ENCODE measurements at places on chromosomes 16 and 17. TPM values are rescaled to one million over a fixed set of nuclear protein-coding genes. Genes with fewer than 3 reads are reported as not detected.

The HOXB2 gene
- total RNA-seq, result 11.1 TPM

The OR1A1 gene
- total RNA-seq, result not detected

The ACE gene
- not detected for total RNA-seq

The KRTAP2-3 gene
- total RNA-seq, result not detected

- no peak for DNase-seq
Measured at GRCh38 chr16:10619271-10619849, 39.0 kb upstream of the EMP2 start.

- DNase-seq, result no peak
Measured at GRCh38 chr17:1002412-1002753, 5.5 kb downstream of the TIMM22 start.

GRCh38 chr16:30738984-30739951, 9.0 kb upstream of the PHKG2 start:
- DNase-seq, result no peak

DNA sequence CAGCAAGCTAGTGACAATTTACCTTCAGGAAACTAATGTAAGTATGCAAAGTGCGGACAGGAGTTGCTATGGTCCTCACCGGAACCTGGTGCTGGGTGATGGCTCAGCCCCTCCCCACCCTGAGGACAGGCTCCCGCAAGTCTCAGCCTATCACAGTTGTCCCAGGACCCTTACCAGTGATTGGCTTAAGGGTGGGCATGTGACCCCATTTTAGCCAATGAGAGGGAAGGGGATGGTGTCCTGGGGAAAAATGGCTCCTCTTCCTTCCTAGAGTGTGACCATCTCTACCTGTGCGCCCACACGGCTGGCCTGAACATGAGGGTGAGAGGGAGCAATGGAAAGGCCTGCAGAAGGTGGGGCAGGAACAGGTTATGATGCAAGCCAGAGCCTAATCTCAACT, 80.4 kb downstream of the C16orf78 start:
- no peak for DNase-seq

GRCh38 chr17:66459811-66460270, 157.4 kb downstream of the PRKCA start:
- peak; percentile 96 for DNase-seq

DNA sequence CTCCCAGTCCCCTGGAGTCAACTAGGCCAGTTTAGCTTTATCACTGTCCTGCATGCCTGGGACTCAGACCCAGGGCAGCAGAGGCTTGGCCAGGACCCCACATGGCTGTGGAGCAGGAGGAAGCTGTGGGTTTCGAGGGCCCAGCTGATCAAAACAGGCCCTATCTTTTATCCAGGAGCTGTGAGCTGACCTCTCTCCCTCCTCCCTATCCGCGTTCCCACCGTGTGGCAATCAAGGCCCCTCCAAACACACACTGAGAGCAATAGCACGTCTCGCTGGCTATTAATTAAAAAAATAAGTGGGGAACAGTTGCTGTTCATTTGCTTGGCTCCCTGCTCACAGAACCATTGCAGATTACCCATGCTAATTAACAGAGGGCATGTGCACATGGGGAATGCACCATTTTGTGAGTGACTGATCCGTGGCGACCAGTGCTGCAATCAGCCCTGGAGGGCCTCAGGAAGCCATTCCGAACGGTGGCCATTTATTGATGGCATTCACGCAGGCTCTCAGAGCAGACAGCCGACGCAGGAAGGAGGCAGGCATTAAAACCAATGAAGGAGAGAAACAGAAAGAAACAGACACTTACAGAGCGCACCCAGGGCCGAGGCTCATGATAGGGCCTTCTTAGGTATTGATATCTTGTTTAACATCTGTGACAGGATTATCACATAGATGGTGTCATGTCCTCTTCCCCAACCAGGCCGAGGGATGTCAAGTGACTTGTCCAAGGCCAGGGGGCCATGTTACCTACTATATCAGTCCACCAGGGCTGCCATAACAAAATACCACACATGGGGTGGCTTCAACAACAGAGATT, 157.1 kb downstream of the KATNIP start:
- no peak for DNase-seq

GRCh38 chr16:64880994-64881393, 240.9 kb downstream of the CDH11 start:
- no peak for DNase-seq

DNA sequence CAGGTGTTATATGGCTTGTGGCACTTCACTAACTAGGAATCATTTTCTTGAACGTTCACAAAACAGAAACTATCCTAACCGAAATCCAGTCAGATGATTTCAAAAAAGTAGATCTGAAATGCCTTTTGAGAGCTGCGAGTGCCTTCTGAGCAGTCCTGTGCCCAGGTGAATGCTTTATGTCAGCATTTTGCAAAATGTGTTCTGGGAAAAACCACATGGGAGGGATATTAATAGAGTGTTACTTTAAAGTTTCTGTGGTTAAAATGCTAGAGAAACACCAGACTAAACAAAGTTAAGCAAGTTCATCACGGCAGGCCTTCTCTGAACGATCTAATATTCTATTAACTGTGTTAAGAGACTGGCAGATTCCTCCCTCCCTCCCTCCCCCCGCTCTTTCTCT, 15.8 kb upstream of the RGS9 start:
- DNase-seq, result no peak

DNA sequence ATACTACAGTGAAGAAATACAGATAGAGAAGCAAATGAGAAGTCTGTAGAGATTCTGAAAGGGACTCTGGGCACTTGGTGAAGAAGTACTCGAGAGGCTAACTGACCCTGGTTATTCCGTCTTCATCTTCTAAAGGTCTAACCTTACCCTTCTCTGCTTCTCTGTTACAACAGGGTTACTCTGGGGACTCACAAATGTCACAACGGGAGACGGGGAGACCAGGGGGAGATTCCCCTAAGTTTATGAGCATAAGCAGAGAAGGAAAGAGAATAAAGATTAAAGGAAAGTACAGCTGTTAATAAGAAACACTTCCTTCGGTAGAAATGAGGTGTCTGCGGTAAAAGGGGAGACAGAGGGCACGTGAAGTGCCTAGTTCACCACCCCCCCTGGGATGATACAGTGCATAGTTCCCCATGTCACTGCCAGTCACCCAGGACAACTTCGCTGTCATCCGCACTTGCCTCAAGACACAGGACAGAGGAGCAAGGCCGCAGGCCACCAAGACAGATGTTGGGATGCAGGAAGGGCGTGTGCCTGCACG, 75.2 kb upstream of the TRAP1 start:
- DNase-seq, result no peak

DNA sequence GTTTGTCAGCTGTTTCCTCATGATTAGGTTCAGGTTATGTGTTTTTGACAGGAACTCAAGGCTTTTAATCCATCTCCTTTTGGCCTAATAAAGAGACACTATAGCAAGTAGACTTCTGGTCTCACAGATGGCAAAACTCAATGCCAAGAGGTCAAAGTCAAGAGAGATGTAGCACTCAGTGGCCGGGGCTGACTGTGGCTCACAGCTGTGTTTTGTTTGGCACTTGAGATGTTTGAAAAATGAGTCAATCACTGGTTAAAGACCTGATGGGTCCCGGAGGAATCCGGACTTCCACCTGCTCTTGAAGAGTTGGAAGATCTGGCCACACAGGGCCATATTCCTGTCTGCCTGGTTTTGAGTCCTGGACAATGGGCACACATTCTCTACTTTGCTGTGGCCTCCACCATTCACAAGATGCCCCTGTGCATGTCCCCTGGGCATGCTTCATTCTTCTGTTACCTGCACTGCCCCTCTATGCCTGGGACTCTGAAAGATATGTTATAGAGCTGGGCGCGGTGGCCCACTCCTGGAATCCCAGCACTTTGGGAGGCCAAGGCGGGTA, 210.3 kb downstream of the SNX29 start:
- DNase-seq, result no peak

Data from H4 (cell line).